Hair follicular keratinocyte (primary cell): ENCODE measurements at places on chromosomes 2 and 18. TPM values are rescaled to one million over a fixed set of nuclear protein-coding genes. Genes with fewer than 3 reads are reported as not detected.

The FBXO15 gene
- not detected in 2 replicates for total RNA-seq

The SPR gene
- 20.9 and 32.8 TPM in 2 replicates for total RNA-seq

The NDUFS1 gene
- 86.3 and 125 TPM in 2 replicates for total RNA-seq

The KIAA2012 gene
- total RNA-seq: not detected in 2 replicates

The CHN1 gene
- total RNA-seq: 0.65 and 1.1 TPM in 2 replicates

The ASAP2 gene
- 32.0 and 55.7 TPM in 2 replicates for total RNA-seq

The CAPN10 gene
- total RNA-seq: 15.6 and 16.2 TPM in 2 replicates

The DLGAP1 gene
- total RNA-seq: not detected in 2 replicates

The INHBB gene
- not detected in 2 replicates for total RNA-seq

The ACMSD gene
- total RNA-seq: not detected in 2 replicates

The KIF1A gene
- total RNA-seq: not detected in 2 replicates

The OSR1 gene
- 4.5 and 8.1 TPM in 2 replicates for total RNA-seq

The C2orf72 gene
- total RNA-seq: not detected in 2 replicates

The RASGRP3 gene
- not detected in 2 replicates for total RNA-seq

The CTNNA2 gene
- total RNA-seq: not detected in 2 replicates

The MRPL30 gene
- 42.2 and 44.1 TPM in 2 replicates for total RNA-seq

The LRATD1 gene
- total RNA-seq: 6.3 and 8.1 TPM in 2 replicates

The MYL1 gene
- total RNA-seq: not detected in 2 replicates

The NEMP2 gene
- 3.1 and 5.8 TPM in 2 replicates for total RNA-seq

The MALT1 gene
- total RNA-seq: 25.6 and 32.1 TPM in 2 replicates

The RAB3GAP1 gene
- 39.2 and 53.3 TPM in 2 replicates for total RNA-seq

The PLA2R1 gene
- 4.5 and 8.6 TPM in 2 replicates for total RNA-seq

The SPC25 gene
- 2.0 and 8.8 TPM in 2 replicates for total RNA-seq

The NPPC gene
- not detected in 2 replicates for total RNA-seq

The LYG2 gene
- not detected in 2 replicates for total RNA-seq

The NYAP2 gene
- total RNA-seq: not detected in 2 replicates

The SMAD4 gene
- total RNA-seq: 49.0 and 54.0 TPM in 2 replicates

The CCDC74B gene
- 2.9 and 3.7 TPM in 2 replicates for total RNA-seq

The SERTAD2 gene
- total RNA-seq: 9.9 and 10.6 TPM in 2 replicates

The RAMP1 gene
- 7.5 and 8.2 TPM in 2 replicates for total RNA-seq

The ALPP gene
- total RNA-seq: not detected in 2 replicates

The CRYBA2 gene
- not detected in 2 replicates for total RNA-seq

The TUBA3E gene
- not detected in 2 replicates for total RNA-seq

The ZNF516 gene
- 19.4 and 24.2 TPM in 2 replicates for total RNA-seq

The CNGA3 gene
- total RNA-seq: not detected in 2 replicates

The CCDC93 gene
- total RNA-seq: 5.4 and 8.0 TPM in 2 replicates

The C2orf78 gene
- total RNA-seq: not detected in 2 replicates

The GNAL gene
- total RNA-seq: 17.5 and 17.6 TPM in 2 replicates

The TMEFF2 gene
- total RNA-seq: 0.08 TPM in 1 of 2 replicates, not detected in the other

The GALNT3 gene
- 89.5 and 100.0 TPM in 2 replicates for total RNA-seq

The PROM2 gene
- 5.9 and 7.9 TPM in 2 replicates for total RNA-seq

The PLEKHM3 gene
- total RNA-seq: 2.8 and 7.7 TPM in 2 replicates

The PXDN gene
- 65.5 and 133 TPM in 2 replicates for total RNA-seq

The CPSF3 gene
- total RNA-seq: 30.9 and 54.7 TPM in 2 replicates
